ENCODE measurements at places on chromosomes 2 and 18.

GRCh38 chr2:118387509-118387908 lies 299.2 kb downstream of the INSIG2 start:
- DNase-seq = no peak

GRCh38 chr2:172847188-172847587 lies 111.5 kb downstream of the RAPGEF4 start:
- DNase-seq = no peak

GRCh38 chr2:138440759-138441158 lies 60.8 kb upstream of the SPOPL start:
- no peak for DNase-seq

GRCh38 chr2:98568161-98568956 lies 40.0 kb downstream of the COA5 start:
- no peak for DNase-seq

DNA sequence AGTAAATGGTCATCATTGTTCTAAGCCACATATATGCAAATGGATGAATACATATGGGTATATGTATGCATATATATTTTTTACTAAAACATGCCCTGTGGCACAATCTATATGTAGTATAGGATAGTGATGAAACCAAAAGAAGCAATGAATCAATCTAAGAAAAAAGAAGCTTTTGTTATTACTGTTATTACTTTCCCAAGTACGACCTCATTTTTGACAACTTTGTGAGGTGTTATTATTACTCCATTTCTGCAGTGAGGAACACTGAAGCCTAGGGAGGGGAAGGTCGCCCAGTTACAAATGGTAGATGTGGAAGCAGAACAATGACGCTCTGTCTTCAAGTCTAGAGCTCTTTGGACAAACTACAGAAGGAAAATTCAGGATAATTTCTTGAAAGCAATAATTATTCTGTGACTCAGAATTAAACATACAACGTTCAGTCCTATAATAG lies 38.3 kb downstream of the STAT4 start:
- no peak for DNase-seq

DNA sequence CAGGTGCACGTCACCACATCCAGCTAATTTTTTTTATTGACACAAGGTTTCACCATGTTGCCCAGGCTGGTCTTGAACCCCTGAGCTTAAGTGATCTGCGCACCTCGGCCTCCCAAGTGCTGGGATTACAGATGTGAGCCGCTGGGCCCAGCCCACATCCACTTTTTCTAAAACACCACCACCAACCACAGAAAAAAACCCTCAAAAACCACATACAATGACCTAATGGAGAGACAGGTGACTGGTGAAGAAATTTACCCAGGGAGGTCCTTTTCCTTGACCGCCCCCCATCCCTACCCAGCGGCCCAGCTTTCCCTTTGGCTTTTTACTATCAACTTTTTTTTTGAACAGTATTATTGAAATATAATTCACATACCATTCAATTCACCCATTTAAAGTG lies 47.9 kb downstream of the CACNB4 start:
- DNase-seq = no peak

- DNase-seq = no peak
These were observed 53.7 kb downstream of the GPD2 start for GRCh38 chr2:156489750-156490465.

DNA sequence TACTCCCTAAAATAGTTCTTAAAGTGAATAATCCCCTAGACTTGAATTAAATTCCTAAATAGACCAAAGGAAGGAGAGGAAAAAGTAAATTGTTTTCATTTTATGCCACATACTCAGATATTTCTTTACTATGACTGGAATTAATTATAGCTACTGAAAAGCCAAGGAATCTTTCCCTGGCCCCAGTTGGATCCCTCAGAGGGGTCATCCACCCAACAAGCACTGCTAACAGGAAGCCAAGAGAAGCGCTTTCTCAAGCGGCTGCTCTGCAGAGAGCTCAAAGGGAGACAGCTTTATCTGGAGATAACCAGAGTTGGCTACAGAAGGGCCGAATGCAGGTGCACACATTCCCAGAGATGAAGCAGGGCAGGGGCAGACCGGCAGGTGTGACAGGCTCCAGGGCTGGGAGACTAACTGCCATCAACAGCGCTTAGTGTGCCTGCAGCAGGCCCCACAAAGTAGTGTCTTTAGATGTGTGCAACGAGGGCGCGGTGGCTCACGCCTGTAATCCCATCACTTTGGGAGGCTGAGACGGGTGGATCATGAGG lies 51.1 kb downstream of the POLR1A start:
- DNase-seq = no peak

DNA sequence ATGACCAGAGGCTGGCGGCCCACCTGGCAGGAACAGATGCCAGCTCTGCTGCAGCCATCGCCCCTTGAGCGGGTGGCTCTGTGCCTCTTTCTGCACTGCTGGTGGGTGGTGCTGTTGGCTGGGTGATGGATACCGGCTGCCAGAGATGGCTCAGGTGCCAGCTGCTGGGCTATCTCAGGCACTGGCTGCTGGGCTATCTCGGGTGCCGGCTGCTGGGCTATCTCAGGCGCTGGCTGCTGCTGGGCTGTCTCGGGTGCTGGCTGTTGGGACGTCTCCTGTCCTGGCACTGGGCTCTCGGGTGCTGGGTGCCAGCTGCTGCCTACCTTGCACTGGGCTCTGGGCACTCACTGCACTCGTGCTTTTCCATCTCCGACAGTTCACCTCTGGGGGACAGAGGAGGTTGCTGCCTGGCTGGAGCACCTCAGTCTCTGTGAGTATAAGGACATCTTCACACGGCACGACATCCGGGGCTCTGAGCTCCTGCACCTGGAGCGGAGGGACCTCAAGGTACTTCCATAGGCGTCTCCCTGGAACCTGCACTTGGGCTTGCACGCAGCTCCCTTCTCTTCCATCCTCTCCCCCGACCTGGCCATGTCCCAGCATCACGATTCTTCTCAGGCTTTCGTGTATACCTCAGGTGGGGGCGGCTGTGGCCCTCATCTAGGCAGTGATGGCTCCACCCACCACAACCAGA lies 98.4 kb downstream of the USP40 start:
- DNase-seq = peak; percentile 36

DNA sequence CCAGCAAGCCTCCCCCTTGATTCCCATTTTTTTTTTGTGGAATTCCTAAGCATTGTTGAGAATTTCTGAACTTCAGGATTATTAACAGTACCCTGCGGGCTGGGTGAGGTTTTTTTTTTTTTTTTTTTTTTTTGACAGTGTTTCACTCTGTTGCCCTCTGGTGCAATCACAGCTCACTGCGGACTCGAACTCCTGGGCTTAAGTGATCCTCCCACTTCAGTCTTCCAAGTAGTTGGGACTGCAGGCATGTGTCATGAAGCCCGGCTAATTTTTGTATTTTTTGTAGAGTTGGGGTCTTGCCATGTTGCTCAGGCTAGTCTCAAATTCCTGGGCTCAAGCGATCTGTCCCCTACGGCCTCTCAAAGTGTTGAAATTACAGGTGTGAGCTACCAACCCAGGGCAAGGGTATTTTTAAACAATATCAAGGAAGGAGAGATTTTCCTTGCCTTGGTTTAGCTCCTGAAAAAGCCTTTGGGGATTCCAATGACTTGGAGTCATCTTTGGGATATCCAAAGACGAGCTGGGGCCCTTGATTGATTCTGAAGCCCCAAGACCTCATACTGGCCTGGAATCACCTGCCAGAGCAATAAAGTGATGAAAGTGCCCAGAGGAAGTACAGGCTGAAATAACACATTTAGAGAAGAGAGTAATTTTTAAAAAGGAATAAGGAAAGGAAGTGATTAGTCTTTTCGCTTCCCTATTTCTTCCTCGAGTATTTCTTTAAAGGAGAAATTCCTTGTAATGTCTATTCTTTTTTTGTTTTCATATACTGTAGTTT lies 240.2 kb downstream of the TGIF1 start:
- no peak for DNase-seq

- DNase-seq = peak; percentile 83
These were observed at the start of gene SLC35F5 for GRCh38 chr2:113756355-113757137. Gene SLC35F5 (minus strand): TSS chr2:113756642. CDS start chr2:113756409, 233 bp downstream.

GRCh38 chr2:19648583-19648982 lies 253.2 kb downstream of the TTC32 start:
- DNase-seq = peak; percentile 74

DNA sequence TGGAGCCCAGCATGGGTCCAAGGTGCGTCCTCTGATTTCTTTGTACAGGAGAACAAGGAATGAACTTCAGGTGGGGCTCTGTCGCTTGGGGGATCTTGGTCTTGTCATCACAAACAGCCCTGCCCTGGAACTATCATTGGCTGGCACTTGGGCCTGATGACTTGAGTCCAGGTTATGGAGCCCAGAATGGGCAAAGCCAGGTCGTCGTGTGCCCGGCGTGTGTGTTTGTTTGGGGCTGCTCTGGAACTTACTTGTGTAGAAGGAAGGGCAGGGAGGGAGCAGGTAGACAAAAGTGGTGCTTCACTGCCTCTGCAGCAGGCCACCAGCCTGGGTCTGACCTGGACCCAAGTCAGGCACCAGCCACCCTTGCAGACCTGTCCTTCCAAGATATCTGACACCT lies 306.3 kb upstream of the HS6ST1 start:
- no peak for DNase-seq

DNA sequence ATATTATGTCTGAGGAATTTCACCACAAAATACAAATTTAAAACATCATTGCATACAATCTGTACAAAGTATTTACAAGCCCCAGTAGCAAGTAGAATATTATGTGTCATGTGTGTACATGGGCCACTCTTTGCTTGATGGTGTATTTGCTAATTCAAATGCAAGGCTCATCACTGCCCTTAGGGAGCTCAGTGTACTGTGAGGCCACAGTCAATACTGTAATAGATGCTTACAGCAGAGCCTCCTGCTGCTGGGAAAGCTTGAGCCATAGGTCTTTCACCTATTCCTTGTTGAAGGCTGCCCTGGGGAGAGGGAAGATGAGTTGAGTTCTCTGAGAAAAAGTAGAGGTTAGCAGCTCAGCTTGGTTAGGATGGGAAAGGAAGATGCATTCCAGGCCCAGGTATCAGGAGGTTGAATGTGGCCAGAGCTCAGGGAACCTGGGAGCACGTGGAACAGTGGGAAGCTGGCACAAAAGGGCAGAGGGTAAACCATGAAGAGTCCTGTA lies 189.6 kb downstream of the LRP1B start:
- DNase-seq = no peak

DNA sequence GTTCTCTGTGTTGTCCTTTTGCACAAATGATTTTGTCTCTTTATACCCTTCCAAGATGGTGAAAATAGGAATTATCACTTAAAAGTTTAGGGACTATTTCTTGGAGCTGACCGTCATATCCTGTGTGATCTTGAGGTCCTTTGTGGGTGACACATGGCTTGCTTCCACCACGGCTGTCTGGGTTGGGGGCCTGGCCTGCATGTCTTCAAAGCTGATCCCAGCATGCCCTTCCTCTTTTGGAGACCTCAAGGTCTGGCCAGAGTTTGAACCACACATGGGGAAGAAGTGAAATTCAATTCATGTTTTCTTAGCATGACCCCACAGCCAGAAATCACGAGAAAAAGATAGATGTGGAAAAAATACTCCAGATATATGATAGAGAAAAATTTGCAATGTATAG lies 14.0 kb downstream of the SFTPB start:
- no peak for DNase-seq

- no peak for DNase-seq
These were observed 73.0 kb downstream of the MYO1B start for GRCh38 chr2:191318037-191318728.

DNA sequence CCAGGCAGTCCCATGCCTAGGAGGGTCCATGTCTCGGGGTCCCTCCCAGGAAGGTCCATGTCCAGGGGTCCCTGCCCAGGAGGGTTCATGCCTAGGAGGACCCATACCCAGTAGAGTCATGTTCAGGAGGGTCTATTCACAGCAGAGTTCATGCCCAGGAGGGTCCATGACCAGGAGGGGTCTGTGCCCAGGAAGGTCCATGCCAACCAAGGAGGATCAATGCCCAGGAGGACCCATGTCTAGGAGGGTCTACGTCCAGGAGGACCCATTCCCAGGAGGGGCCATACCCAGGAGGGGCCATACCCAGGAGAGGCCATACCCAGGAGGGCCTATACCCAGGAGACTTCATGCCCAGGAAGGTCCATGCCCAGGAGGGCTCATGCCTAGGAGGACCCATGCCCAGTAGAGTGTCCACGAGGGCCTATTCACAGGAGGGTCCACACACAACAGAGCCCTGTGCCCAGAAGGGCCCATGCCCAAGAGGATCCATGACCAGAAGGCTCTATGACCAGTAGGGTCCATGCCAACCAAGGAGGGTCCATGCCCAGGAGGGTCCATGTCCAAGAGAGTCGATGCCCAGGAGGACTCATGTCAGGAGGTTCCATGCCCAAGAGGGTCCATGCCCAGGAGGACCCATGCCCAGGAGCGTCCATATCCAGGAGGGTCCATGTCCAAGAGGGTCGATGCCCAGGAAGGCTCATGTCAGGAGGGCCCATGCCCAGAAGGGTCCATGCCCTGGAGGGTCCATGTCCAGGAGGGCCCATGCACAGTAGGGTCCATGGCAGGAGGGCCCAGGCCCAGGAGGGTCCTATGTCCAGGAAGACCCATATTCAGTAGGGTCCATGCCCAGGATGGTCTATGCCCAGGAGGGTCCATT lies 10.1 kb downstream of the GPR35 start:
- no peak for DNase-seq

DNA sequence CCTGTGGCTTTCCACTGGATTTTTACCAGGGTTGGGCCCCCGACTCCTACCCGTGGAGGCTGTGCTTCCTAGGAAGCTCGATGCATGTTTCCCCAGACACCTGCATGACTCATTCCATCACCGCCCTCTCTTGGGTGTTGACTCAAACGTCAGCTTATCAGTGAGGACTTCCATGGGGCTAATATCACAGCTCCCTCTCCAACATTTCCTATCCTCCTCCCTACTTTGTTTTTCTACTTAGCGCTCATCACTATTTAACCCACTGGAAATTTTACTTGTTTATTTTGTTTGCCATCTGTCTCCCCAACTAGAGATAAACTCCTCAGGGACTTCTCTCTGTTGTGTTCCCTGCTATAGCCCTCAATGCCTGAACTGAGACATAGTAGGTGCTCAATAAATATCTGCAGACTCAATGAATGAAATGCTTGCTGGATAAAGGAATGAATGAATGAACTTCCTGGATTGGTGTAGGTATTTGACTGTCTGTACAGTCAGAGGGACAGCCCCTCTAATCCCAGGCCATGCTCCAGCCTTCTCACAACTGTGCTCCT lies 89.7 kb upstream of the MSH2 start:
- DNase-seq = no peak

DNA sequence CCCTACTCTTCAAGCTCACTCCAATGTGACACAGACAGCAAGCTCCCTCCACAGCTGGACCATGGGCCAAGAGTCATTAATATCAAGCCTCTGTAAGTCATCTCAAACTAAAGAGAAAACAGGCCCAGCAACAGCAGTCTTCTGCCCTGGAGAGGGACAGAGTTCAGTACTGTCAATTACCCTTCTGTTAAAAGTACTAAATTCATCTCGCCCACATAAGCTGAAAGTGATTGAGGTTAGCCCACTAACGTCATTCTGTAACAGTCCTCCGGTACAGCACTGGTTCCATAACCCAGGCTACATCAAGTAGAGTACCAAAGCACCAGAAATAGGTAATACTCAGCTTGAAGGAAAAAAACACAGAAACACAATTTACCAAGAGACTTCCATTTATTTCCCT lies 25.9 kb downstream of the THADA start:
- no peak for DNase-seq
